ENCODE measurements at places on chromosomes 1 and 21.

GRCh38 chr1:108575375-108575774, 15.5 kb downstream of the EEIG2 start:
- no peaks in the 10 kb centered on the region for H3K36me3 ChIP-seq
- no peak overlapping the region for H3K4me3 ChIP-seq
- H3K27ac ChIP-seq: no peak overlapping the region
- DNase-seq: no peak

DNA sequence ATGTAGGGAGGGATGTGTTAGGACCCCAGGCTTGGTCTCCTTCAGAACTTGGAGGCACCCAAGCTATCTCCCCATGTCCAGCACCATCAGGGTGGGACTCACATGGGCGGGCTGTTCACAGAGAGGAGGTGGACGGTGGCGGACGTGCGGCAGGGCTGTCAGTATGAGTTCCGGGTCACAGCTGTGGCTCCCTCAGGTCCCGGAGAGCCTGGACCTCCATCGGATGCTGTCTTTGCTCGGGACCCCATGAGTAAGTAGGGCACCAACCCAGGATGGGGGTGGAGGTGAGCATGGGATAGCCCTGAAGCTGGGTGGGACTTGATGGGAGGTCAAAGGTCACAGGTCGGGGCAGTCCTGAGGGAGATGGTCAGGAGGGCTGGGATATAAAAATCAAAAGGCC, 27.8 kb downstream of the IGFN1 start:
- no peaks in the 10 kb centered on the region for H3K4me1 ChIP-seq
- H3K27me3 ChIP-seq: no peaks in the 10 kb centered on the region
- DNase-seq: no peak

DNA sequence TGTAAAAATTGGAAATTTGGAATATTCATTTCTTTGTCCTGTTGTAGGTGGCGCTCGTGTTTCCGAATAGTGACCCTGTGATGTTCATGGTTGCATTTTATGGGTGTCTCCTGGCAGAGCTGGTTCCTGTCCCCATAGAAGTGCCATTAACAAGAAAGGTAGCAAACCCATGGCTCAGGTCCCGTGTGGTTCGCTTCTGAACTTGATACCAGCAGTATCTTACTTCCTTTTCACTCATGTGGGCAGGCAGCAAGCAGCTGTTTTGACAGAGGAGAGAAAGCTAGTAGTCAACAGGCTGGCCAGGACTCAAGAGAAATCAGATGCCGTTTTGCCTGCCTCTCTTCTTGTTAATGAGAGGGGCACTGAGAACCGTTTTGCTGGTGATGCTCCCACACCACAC, 72.8 kb downstream of the S100B start:
- H3K27ac ChIP-seq: no peak overlapping the region
- no peaks in the 10 kb centered on the region for H3K4me1 ChIP-seq
- no peaks in the 10 kb centered on the region for H3K27me3 ChIP-seq
- no peak for DNase-seq
- H3K4me3 ChIP-seq: no peak overlapping the region
- H3K36me3 ChIP-seq: peaks cover 2% of the 10 kb centered on the region

- peak overlapping the region; percentile 100 for H3K27ac ChIP-seq
- DNase-seq: peak; percentile 75
- no peaks in the 10 kb centered on the region for H3K27me3 ChIP-seq
These were observed 9.3 kb downstream of the IRF2BP2 start for GRCh38 chr1:234600418-234601281.

- no peak overlapping the region for H3K27ac ChIP-seq
- H3K27me3 ChIP-seq: no peaks in the 10 kb centered on the region
- no peaks in the 10 kb centered on the region for H3K36me3 ChIP-seq
These were observed 155.4 kb upstream of the C1orf174 start for GRCh38 chr1:4055294-4055967.

GRCh38 chr1:26122988-26123973, 11.7 kb downstream of the PDIK1L start:
- H3K36me3 ChIP-seq: peaks cover 2% of the 10 kb centered on the region
- no peaks in the 10 kb centered on the region for H3K4me1 ChIP-seq
- no peak overlapping the region for H3K27ac ChIP-seq
- no peaks in the 10 kb centered on the region for H3K27me3 ChIP-seq

DNA sequence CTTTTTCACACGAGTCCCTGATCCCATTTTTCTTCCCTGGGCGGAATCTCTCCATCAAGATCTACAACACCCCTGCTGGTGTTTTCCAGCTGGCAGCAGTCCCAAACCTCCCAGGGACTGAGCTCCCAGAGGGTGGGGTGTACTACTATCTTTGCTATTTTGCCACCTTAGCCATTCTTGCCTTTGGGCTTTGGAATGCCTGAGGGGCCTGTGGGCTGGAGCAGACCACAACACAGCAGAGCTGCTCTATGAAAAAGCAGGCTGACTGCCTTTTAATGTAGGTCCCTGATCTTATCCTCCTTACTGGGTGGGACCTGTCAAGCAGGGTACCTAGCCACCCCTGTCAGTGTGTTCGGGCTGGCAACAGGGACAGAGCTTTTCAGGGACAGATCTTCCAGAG, 91.9 kb downstream of the KCNT2 start:
- H3K27ac ChIP-seq: no peak overlapping the region
- no peak for DNase-seq
- H3K36me3 ChIP-seq: no peaks in the 10 kb centered on the region
- no peaks in the 10 kb centered on the region for H3K4me1 ChIP-seq

GRCh38 chr1:211605034-211605433, 26.1 kb upstream of the SLC30A1 start:
- no peak for DNase-seq
- no peaks in the 10 kb centered on the region for H3K4me1 ChIP-seq
- no peaks in the 10 kb centered on the region for H3K27me3 ChIP-seq

GRCh38 chr1:42734201-42735035, 5.6 kb downstream of the CLDN19 start:
- peaks cover 3% of the 10 kb centered on the region for H3K36me3 ChIP-seq
- H3K27ac ChIP-seq: no peak overlapping the region
- H3K27me3 ChIP-seq: no peaks in the 10 kb centered on the region
- no peak overlapping the region for H3K4me3 ChIP-seq

DNA sequence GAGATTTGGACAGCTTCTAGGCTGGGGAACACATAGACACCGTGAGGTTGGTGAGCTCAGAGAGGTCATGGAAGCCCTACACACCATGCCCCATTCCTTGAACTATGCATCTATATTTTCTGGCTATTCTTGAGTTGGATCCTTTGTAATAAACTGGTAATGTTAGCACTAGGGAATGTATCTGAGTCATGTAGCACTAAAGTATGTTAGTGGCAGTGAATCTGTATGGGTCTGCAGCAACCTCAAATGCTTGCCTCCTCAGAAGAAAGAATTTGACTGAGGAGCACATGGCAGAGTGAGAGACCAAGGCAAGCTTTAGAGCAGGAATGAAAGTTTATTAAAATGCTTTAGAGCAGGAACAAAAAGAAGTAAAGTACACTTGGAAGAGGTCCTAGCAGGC, 43.7 kb upstream of the LRRC7 start:
- no peaks in the 10 kb centered on the region for H3K36me3 ChIP-seq
- no peaks in the 10 kb centered on the region for H3K4me1 ChIP-seq
- DNase-seq: no peak
- H3K27me3 ChIP-seq: no peaks in the 10 kb centered on the region

- no peaks in the 10 kb centered on the region for H3K36me3 ChIP-seq
- H3K4me3 ChIP-seq: no peak overlapping the region
- H3K27ac ChIP-seq: no peak overlapping the region
These were observed 981 bp downstream of the CLDN14 start for GRCh38 chr21:36478941-36479340.

DNA sequence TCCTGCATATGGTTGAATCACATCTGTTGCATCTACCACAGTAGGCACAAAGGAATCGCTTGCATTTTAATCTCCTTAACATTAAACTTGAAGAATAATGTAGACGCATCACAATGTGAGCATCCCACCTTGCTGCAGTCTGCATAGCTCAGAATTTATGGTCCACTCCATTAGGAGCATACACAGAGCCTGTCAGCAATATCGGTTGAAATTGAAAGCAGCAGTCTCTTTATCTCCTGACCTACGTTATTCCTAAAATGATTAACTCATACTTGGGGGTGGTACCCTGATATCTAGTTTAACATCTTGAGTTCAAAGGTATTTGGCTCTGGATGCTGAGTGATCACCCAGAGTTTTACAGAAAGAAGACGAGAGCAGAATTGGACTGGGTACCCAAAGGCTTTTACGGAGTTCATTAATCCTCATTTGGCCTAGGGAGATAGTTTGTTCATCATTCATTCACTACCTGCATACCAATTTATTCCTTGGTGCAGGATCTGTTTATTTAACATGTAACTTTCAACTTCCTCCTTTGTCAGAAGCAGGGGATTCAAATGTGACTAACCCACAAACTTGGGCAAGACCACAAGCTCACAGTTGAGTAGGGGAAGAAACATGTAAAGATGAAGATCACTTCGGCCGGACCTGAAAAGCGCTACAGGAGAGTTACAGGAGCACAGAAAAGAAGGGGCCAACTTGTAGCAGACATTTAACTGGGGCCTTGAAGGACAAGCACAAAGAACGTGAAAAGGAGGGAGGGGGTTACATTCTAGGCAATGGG, 187.9 kb downstream of the DAB1 start:
- H3K27ac ChIP-seq: no peak overlapping the region
- no peaks in the 10 kb centered on the region for H3K27me3 ChIP-seq
- H3K36me3 ChIP-seq: no peaks in the 10 kb centered on the region

- DNase-seq: no peak
- no peaks in the 10 kb centered on the region for H3K4me1 ChIP-seq
- H3K4me3 ChIP-seq: no peak overlapping the region
These were observed 168.8 kb downstream of the GALNT2 start for GRCh38 chr1:230235876-230236275.

GRCh38 chr1:51423073-51423821, 92.9 kb upstream of the TTC39A start:
- H3K4me3 ChIP-seq: no peak overlapping the region
- H3K27me3 ChIP-seq: no peaks in the 10 kb centered on the region
- no peaks in the 10 kb centered on the region for H3K36me3 ChIP-seq
- DNase-seq: peak; percentile 4
- H3K4me1 ChIP-seq: no peaks in the 10 kb centered on the region

GRCh38 chr1:235928197-235928596, 61.5 kb upstream of the LYST start:
- no peak overlapping the region for H3K4me3 ChIP-seq
- no peak overlapping the region for H3K27ac ChIP-seq
- no peaks in the 10 kb centered on the region for H3K4me1 ChIP-seq

- no peaks in the 10 kb centered on the region for H3K27me3 ChIP-seq
- H3K36me3 ChIP-seq: no peaks in the 10 kb centered on the region
- H3K4me1 ChIP-seq: no peaks in the 10 kb centered on the region
- no peak overlapping the region for H3K4me3 ChIP-seq
These were observed 36.9 kb upstream of the KCNE1 start for GRCh38 chr21:34548781-34549376.

DNA sequence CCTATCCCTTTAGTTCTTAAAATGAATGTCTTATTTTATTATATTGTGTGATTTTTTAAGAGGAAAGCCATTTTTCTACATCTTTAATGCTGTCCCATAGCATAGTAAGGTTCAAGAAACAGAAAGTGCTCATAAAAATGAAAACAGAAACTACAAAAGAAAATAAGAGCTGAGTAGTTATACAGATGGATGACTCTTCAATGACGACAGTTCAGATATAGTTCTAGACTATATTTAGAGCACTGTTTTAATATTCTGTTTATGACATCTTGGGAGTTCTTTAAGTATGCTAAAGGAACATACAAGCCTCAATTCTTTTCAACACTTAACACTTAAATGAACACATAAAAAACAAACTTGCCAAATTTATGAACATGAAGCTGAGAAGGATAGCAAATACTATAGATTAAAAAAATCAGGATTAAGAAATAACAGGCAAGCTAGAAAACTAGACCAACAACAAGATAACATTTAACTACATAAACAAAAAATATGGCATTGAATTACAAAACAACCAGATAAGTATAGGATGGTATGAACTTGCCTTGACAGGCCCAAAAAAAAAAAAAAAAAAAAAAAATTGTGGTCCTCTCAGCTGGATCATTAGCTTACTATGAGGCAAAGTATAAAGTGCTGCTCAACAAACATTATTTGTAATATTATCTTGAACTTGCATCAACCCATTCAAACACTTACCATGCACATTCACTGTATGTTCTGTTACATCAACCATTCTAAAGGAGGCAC, 87.9 kb downstream of the ZZZ3 start:
- no peak for DNase-seq
- no peaks in the 10 kb centered on the region for H3K36me3 ChIP-seq
- no peak overlapping the region for H3K4me3 ChIP-seq
- H3K27ac ChIP-seq: no peak overlapping the region
- H3K27me3 ChIP-seq: no peaks in the 10 kb centered on the region

DNA sequence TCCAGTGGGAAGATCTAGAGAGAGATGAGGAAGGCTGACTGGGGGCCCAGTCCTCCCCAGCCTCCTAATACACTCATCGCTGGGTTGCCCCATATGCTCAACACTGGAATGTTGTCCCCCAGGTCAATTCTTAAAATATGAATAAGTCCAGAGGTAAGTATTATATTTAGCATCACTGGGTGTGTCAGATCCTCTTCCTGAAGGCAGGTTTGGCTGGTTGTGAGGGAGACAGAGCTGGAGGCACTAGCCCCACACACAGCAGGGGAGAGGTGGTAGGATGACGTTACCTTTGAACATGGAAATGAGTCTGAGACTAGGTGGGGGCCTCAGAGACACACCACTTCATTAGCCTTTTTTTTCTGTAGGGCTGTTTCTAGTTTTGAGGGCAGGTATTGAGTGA, 42.6 kb downstream of the SLC44A3 start:
- peaks cover 13% of the 10 kb centered on the region for H3K4me1 ChIP-seq
- H3K4me3 ChIP-seq: no peak overlapping the region
- no peak for DNase-seq
- no peaks in the 10 kb centered on the region for H3K27me3 ChIP-seq

- peak; percentile 44 for DNase-seq
- no peak overlapping the region for H3K4me3 ChIP-seq
- H3K27ac ChIP-seq: no peak overlapping the region
- H3K4me1 ChIP-seq: no peaks in the 10 kb centered on the region
- peaks cover 61% of the 10 kb centered on the region for H3K27me3 ChIP-seq
- H3K36me3 ChIP-seq: no peaks in the 10 kb centered on the region
These were observed 6.4 kb downstream of the GFI1 start for GRCh38 chr1:92480200-92480812.

DNA sequence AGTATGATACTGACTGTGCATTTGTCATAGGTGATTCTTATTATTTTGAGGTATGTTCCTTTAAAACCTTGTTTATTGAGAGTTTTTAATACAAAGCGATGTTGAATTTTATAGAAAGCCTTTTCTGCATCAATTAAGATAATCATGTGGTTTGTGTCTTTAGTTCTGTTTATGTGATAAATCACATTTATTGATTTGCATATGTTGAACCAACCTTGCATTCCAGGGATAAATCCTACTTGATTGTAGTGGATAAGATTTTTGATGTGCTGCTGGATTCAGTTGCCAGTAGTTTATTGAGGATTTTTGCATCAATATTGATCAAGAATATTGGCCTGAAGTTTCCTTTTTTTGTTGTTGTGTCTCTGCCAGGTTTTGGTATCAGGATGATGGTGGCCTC, 158.0 kb downstream of the CENPF start:
- no peaks in the 10 kb centered on the region for H3K27me3 ChIP-seq
- H3K4me1 ChIP-seq: no peaks in the 10 kb centered on the region
- H3K4me3 ChIP-seq: no peak overlapping the region
- DNase-seq: no peak
- no peaks in the 10 kb centered on the region for H3K36me3 ChIP-seq
- no peak overlapping the region for H3K27ac ChIP-seq

GRCh38 chr1:160578175-160578524, 1.1 kb downstream of the CD84 start:
- no peaks in the 10 kb centered on the region for H3K27me3 ChIP-seq
- no peak overlapping the region for H3K4me3 ChIP-seq
- no peaks in the 10 kb centered on the region for H3K4me1 ChIP-seq

GRCh38 chr1:43239484-43239883, 30.3 kb upstream of the TMEM125 start:
- no peak overlapping the region for H3K4me3 ChIP-seq
- no peak overlapping the region for H3K27ac ChIP-seq
- peaks cover 16% of the 10 kb centered on the region for H3K4me1 ChIP-seq
- no peaks in the 10 kb centered on the region for H3K27me3 ChIP-seq
- DNase-seq: no peak
- H3K36me3 ChIP-seq: no peaks in the 10 kb centered on the region

Measured in kidney (tissue), 22 donors.